ENCODE measurements at places on chromosomes 6 and 20.
A peak's percentile ranks its signal among the peaks of the same experiment; 100 is the strongest.

GRCh38 chr20:34164381-34164984, 52.4 kb upstream of the EIF2S2 start:
- DNase-seq, result no peak

DNA sequence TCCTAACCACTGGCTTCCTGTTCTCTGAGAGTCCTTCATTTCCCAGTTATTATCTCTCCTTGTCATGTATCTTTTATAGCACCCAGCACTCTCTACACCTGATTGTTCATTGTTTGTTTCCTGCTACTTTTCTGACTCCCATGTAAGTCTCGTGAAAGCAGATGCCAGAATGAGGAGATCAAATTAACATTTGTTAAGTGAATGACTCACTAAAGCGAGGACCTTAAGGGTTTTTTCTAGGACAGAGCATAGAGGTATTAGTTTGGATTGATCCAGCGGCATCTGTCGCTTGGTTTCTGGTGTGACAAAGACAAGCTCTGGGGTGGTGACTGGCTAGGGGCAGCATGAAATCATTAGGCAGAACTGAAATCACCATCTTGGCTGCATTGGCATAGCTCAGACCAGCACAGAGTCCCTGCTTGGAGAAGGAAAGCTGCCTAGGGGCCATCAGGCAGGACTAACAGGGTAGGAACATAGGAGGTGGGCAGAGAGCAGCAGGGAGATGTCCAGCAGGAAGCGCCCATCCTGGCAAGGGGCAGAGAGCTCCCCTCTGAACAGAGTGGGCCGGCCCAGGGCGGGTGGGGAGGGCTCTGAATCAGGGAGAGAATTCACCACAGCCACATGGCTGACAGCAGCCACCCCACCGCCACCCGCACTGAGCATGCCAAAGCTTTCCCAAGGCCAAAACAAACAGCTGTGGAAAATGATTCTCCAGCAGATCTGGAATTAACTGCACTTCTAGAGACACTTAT, 97.1 kb upstream of the CEP85L start:
- peak; percentile 88 for DNase-seq

DNA sequence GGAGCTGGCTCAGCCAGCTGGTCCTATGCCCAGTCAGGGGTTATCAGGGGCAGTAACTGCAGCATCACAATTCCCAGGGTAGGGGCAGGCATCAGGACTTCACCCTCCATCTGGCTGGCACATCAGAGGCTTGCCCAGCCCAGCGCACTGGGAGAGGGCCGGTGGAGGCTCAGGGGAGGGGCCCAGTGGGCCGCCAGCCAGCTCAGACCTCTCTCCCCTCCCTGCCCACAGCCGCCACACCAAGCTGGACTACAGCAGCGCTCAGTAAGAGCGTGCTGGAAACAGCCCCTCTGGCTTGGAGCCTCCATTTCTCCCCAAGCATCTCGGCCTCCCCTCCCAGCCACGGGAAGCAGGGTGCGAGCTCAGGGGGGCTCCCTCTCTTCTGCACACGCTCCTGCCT, 22.0 kb downstream of the ADA start:
- DNase-seq, result no peak

DNA sequence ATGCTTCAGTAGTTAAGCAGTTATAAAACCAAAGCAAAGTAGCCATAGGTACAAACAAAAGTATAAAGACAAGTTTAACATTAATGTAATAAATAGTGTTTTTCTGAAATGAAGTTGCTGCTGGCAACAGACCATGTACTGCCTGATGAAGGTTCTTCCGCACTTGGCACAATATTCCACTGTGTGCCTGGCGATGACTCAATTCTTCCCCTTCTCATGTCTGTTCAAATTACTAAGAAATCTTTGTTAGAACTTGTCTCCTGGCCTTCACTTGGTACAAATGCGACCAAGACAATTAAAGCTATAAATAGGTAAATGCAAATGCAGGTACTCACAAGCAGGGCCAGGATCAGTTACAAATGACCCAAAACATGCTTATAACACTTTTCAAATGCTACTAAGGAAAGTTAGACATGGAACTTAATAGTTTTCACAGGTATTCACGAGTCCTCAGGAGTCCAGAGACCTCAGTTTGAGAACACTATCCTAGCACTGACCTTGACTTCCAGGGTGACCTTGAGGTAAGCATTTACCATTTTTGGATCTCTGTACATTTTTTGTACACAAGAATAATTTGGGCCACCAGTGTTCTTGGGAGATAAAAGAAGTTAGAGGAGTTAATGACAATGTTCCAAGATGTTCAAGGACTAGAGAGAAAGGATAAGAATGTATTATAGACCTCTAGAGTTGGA, 8.1 kb upstream of the DDR1 start:
- DNase-seq, result no peak

DNA sequence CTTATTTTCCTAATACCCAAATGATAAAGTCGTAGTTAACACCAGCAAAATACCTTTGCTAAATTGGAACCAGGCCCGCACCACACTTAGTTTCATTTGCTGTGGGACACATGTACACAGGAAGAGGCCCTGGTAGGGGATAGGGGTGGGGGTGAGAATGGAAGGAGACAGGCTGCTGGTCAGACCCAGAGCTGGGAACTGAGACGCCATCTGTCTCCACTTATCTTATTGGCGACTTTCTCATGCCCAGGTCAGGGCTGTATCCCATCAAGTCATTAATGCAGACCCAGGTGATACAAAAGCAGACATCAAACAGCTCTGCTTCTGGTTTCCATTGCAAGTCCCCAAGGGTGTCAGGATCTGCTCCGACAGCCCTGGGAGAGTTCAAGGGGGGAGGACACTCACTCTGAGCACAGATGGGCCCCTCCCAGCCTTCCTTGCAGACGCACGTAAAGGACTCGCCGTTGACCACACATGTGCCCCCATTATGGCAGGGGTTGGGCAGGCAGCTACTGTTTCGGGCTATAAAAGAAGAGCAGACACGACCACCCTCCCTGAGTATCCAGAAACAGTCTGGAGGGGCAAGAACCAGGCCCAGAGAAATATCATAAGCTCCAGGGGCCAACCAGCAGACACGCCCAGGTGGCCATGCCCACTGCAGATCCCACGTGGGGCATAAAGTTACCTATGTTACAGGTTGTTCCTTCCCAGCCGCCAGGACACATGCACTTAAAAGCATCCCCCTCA, 29.2 kb downstream of the JAG1 start:
- no peak for DNase-seq

GRCh38 chr20:50737352-50737751, 6.0 kb downstream of the PARD6B start:
- no peak for DNase-seq

- no peak for DNase-seq
These were observed 41.0 kb upstream of the SIRPA start for GRCh38 chr20:1854246-1854645.

DNA sequence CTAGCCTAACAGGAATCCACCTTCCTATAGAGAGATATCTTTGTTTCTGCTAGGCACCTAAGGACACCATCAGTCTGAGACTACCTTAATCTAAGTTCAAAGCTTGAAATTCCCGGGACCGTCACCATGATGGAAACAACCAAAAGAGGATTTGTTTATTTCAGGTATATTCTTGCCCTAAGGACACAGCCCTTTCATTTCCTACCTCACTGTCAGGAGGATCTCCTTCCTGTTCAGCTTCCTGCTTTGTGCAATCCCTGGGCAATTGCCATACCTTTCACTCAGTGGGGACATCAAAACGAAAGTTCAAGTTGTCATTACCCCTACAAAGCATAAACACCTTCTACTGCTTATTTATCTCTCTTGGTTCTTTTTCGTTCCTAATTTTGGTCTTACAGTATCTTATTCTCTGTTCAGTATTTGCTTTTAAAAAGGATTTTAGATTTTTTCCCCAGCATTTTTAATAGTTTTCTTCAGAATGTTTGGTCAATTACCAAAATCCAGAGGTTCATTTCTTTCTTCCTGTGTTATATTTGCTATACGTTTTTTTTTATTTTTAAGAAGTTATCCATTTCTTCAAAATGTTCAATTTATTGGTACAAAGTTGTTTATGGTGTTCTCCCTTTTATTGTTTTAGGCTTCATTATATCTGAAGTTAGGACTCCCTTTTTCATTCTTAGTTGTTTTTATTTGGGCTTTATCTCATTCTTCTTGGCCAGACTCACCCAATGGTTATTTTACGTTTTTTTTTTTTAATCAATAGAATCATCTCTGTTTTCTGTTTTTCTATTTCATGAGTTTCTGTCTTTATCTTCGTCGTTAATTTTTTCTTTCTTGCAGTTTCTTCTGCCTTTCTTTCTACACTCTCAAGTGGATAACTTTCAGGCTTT, 13.0 kb upstream of the TBPL1 start:
- no peak for DNase-seq

DNA sequence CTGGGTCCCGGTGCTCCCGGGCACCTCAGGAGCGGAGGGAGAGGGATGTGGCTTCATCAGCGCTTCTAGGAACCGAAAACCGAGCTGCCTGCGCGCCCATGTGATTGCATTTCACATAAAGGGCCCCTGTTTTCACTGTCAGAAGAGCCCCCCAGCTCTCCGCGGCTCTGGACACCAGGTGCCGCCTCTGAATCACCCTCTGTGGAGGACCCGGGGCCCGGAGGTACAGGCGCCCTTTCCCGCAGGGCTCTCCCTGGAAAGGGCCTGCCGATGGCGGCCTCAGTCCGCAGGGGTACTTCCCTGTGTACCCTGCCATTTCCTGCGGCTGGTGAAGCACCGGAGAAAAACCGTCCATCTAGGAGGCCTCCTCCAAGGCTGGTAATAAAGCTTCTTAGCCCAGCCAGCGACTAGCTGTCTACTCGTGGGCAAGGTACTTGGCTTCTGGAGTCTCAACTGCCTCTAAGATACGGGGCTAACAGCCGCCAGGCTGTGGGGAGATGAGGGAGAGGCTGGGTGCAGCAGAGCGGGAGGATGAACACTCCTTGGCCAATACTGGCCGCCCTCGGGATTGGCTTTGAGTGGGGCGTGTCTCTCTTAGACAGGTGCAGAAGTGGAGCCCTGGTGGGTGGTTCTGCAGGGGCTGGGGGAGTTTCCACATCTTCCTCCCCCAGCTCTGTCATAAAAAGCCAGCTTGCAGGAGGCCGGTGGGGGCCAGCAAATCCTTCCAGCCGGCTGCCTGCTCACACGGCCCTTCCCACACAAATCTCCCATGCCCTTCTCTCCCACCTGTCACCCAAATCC, 1.6 kb downstream of the PPP1R16B start:
- DNase-seq, result peak; percentile 58

- DNase-seq, result no peak
These were observed 94.6 kb downstream of the ARMC2 start for GRCh38 chr6:108942556-108943492.

Measured in posterior cingulate gyrus (tissue), 11 donors.